ENCODE measurements at places on chromosomes 6 and 20.
A peak's percentile ranks its signal among the peaks of the same experiment; 100 is the strongest.

DNA sequence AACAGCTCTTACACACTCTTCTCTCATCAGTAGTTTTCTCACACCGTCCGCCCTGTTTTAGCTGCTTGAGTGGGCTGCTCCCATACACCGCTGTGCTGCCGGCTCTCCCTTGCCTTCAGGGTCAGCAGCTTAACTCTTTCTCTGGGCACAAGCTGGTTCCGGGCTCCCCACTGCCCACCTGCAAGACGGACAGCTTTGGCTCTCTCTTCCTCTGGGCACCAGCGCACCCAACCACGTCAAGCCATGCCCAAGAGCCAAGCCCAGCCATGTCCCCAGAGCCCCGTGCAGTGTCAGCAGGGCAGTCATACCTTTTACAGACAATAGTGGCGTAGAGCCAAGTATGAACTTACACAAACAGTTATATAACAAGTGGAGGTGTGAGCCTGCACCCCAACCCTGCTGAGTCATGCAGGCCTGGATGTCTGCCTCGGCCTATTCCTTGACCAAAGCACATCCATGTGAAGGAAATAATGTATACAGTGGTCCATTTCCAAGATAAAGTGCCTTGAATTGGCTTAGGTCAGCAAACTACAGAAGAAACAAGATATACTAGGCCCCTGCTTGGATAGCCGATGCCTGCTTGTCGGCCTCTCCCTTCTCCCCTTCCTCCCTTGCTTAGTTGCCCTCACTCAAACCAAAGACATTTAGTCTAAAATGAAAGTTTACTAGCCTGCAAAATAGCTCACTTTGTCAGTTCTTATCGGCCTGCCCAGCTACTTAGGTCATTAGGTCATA, 89.3 kb downstream of the JPH2 start:
- no peak for DNase-seq

DNA sequence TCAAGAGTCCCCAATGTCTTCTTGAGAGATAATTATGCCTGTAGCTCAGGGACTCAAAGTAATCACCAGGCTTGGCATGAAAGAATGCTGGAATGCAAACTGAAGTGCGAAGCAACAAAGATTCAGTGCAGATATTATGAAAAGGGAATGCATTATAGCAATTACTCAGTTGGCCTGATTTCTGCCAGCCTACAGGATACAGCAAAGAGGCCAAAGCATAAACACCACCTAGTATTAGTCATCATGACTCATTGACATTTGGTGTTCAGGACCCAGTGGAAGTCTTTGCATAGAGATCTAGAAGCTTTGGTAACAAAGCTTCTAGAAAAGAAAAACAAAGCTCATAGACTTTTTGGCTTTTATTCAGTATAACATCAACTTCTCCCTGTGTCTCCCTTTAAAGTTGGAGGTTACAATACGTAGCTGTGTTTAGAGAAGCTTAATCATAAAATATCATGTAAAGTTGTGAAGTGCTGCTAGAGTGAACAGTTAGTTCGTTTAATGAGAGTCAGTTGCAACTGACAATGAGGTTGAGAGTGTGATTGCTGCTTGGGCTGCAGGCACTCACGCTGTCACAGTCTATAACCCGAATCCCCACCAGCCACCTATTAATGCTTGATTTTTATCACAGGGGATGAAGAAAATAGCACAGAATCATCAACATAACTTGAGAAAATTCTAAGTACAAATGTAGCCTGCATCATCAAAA, 932.7 kb downstream of the TFAP2A start:
- no peak for DNase-seq

- no peak for DNase-seq
Observed at GRCh38 chr6:167550941-167551627, 226.2 kb downstream of the TTLL2 start.

- no peak for DNase-seq
Observed at GRCh38 chr20:37934634-37935375, 31.9 kb downstream of the VSTM2L start.

DNA sequence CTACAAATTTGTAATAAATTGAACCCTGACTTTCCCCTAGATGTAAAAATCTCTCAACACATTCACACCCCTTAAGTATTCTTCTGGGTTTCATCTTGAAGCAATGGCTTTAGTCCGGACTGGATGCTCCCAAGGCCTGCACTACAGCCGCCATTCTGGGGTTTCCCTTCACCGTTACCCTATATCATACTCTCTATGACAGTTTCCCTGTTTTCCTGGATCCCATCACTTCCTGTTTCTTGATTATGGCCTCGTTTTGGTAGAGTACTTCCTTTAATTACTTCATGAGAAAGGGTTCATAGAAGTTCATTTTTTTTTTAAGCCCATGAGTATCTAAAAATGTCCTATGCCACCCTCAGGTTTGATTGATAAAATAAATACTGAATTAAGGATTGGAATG, 11.7 kb downstream of the FIG4 start:
- DNase-seq, result no peak

GRCh38 chr20:23023621-23024177, 11.4 kb upstream of the SSTR4 start:
- DNase-seq, result no peak

DNA sequence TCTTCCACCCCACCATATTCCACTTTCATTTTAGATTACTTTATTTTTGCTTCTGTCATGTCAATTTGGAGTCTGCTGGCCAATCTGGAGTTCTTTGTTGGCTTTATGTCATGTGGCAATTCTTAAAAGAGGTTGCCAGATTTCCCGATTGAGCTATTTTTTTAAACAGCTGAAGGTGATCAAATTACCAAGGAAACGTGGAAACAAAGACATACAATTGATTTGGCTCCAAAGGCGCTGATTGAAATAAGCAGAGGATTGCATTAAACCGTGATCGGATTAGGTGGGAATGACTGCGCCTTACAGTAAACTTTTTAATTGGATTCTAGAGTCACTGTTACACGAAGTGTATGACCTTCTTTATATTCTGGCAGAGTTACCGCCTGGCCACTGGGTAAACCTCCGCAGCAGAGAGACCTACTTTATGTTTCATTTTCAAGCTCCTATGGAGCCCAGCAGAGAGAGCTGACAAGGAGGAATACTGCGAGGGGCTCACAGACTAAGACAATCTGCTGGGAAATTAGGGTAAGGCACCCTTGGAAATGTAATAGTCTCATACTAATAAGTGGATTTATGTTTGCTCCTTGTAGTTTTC, 37.9 kb downstream of the SIM1 start:
- peak; percentile 62 for DNase-seq

- peak; percentile 59 for DNase-seq
Observed at GRCh38 chr20:11274141-11274594, 600.4 kb upstream of the JAG1 start.

- no peak for DNase-seq
Observed at GRCh38 chr20:49540687-49541435, 27.1 kb downstream of the PTGIS start.

DNA sequence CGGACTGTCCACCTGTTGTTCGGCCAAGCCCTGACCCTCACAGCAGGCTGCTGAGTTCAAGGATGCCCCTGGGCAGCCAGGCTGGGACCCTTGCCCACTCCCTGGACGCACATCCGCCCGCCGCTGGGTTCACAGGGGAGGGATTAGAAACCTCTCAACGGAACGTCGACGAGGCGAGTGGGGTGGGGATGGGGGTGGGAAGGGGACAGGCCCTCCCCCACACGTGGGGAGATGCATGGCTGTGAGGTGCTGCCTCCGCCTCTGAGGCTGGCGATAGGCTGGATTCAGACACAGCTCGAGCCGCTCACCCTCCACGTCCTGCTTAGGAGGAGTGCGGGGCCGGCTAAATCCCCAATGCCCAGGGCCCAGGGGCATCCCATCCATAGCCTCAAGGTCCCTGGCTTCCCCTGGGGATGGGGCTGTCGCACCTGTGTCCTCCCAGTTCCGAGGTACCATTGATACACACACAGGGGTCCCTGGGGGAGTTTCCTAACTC, 90.6 kb upstream of the BHLHE23 start:
- peak; percentile 5 for DNase-seq

- DNase-seq, result no peak
Observed at GRCh38 chr6:132952986-132953385, 138.6 kb downstream of the RPS12 start.

DNA sequence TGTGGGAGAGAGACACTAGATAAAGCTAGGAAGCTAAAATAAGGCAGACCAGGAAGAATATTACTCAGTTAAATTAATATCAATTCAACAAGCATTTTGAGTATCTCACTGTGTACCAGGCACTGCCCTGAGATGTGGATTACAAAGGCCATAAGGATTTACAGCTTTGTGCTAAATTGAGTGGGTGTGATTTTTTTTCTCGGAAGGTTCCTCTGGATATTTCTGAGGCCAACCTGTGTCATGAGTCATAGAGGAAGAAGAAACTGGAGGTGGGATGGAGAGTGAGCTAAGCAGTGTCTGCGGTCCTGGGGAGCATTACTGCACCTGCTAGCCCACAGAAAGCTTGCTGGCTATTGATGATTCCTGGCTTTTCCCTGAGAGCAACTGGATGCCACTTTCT, 135.2 kb downstream of the RFPL4B start:
- DNase-seq, result no peak

DNA sequence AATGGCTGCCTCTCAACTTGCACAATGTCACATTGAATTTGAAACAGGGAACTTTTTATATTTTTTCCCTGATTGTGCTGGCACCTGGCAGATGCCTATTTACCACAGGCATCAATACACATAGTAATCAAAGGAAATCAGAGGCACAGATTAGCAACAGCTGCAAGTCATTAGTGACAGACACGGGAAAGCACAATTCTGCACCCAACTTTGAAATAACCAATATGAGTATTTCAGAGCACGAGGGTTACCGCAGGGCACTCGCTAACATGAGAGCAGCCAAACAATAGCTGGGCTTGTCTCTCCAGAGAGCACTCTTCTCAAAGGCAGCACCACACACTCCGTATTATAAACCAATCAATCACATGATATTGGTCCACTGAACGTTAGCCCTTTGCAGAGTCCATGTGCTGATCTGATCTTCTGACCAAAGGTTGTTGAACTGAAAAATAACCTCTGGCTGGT, 149.5 kb downstream of the RNF144B start:
- DNase-seq, result no peak

- peak; percentile 97 for DNase-seq
Observed at GRCh38 chr6:24125980-24126379, at the start of gene NRSN1. Gene NRSN1 (plus strand): TSS chr6:24126215. CDS start chr6:24134328, 8,113 bp downstream.

- DNase-seq, result no peak
Observed at GRCh38 chr20:16314320-16314719, 258.9 kb downstream of the KIF16B start.

DNA sequence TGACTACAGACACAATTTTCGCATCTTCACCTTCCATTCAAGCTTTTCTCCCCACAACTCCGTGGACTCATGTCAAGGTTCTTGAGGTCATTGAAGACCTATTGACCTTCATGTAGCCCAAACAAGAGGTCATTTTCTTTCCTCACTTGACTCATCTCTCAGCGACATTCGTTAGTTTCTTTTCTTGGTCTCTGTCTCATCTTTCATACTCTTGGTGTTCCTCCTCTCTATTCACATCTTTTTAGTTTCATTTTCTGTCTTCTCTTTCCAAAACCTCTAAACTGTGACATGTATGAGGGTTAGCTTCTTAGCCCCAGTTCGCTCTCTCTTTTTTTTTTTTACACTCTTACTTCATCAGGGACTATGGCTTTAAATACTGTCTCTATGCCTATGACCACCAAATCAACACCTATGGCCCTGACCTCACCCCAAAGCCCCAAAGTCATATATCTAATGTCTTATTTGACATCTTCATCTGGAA, 128.6 kb upstream of the BACH2 start:
- no peak for DNase-seq

DNA sequence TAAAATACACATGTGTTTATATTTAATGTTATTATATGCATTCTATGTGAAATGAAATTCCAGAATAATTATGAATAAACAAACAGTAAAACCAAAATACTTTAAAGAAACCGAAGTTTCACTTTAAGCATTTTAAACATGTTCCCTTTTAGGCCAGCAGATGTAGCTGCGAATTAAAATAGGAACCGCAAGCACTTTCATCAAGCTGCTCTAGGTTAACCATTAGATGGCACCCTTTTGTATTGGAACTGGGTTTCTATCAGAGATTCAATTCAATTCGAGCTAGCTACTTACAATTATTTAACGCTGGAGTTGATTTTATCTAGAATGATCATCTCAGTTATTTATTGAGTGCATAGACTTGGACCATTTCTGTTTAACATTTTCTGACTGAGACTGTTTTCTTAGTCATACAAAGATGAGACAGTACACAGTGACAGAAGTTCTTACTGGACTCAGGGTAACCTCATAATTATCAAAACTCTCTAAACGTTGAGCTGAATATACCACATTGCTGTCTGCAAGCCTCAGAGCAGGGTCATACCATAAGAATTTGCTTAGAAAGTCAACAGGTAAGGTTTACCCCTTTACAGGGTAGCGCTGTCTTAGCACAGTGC, 8.5 kb downstream of the TMEM242 start:
- DNase-seq, result no peak

GRCh38 chr20:34475979-34476736, 40.1 kb upstream of the DYNLRB1 start:
- DNase-seq, result no peak

DNA sequence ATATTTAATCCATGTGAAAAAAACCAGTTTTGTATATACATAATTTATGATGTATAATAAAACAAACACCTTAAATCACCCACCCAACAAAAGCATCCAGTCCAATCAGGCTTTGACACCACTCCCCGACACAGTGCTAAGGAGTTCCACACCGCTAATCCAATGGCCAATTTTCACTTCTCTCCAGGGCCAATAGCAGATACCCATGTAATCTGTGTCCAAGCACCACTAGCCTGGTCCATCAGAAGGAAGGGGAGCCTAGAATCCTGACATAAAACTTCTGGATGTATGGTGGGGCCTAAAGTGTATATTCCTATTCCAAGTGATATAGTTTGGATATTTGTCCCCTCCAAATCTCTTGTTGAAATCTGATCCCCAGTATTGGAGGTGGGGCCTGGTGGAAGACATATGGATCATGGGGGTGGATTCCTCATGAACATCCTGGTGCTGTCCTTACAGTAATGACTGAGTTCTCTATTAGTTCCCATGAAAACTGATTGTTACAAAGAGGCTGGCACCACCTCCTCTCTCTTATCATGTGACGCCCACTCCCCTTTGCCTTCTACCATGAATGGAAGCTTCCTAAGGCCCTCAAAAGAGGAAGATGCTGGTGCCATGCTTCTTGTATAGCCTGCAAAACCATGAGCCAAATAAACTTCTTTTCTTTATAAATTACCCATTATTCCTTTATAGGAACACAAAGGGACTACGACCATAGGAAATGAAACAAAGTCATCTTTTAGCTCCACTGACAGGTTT, 20.8 kb downstream of the RALGAPA2 start:
- no peak for DNase-seq
